H9 (cell line): ENCODE measurements at places on chromosomes 12 and 14.
A peak's percentile ranks its signal among the peaks of the same experiment; 100 is the strongest.

DNA sequence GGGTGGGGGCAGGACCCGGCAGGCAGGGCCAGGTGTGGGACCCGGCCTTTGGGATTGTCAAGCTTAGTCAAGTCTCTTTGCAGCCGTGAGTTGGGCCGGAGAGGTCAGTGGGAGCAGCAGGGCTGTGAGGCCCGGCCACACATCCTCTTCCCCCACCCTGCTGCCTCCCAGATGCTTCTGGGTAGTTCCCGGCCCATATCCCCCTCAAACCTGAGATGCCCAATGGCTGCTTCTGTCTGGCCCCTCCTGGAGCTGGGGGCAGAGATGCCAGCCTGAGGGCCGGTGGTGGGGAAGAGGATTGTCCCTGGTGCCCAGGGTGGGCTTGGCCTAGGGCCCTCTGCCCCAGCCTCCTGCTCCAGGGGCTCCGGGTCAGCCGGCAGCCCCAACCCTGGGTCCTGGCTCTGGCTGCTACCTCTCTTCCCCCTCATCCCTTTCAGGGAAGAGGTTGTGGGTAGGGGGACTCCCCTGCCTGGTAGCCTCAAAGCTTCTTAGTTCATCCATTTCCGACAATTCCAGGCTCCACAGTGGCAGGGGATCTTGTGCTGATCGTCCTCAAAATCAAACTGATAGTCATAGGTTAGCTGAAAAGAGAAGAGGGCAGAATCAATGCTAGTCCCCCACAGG lies 2.8 kb upstream of the PRKAG1 start:
- DNase-seq = peak; percentile 31

DNA sequence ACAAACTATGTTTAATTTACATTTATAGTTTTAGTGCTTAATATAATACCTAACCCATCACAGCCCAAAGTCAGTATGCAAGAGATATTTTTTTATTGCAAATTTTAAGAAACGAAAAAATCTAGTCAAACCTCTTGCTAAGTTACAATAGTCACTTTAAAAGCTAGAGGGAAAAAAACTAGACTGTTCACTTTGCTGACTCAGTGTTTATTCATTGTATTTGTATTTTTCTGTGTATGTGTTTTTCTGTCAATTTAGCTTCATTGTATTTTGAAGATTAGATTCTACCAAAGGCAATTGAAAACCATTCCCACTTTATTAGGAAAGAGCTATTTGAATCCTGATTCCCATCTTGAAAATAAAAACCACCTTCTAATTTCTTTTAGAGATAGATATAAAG lies 891.5 kb downstream of the SLC16A7 start:
- no peak for DNase-seq

DNA sequence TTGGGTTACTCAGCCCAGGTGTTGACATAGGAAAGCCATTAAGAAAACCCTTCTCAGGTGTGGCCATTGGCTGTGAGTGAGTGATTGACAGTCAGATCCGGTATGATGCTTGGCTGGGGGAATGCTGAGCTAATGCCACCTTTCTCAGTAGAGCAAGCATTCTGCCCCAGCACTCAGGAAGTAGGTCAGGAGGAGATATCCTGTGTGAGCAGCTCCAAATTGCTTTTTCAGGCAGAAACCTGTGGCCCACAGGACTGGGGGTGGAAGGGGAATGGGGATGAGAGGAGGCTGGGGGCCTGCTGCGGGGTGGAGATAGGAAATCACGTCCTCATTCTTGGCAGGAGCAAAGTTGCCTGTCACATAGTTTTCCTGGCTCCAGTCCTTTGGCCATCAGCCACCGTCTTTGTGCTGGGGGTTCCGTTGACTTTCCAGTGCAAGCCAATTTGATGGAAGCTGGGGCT lies 55.7 kb downstream of the NINJ2 start:
- DNase-seq = peak; percentile 61

GRCh38 chr12:119728444-119728745 lies 60.5 kb downstream of the PRKAB1 start:
- DNase-seq = no peak

DNA sequence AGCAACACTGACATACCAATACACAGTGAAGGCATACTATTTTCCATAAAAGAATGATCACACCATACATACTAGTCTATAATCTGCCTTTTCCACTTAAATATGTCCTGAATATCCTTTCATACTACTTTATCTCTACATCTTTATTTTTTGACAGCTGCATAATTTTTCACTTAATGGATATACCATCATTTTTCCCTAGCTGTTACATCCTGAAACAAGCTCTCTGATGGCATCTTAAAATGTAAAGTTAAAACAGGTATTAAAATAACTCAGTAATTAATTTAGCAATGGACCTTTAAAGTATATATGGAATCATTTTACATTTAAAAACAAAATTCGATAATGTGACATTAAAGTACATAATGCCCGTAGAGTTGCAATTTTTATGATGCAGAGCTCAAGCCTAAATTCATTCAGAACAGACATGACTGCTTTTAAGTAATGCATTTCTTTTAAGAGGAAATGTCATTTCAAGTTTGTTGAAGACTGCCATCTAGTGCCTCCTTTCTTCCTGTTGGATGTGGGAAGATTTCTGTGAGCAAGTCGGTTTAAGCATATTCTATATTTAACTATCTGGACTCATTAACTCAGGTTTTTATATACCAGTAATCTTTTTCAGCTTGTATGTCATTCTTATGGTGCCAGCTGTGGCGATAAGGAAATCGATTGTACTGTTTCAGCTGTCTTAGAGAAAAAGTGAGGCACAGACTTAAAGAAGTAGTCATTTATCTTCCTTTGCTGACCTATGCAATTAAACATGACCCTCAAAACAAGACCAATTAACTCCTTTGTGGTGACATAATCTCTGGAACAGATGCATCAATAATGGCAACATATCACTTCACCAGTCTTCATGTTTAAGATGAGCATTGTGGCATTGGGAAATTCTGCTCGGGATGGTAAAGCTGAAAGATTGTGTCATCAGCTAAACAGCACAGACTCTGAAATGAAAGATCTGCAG lies 20.3 kb downstream of the PRICKLE1 start:
- no peak for DNase-seq

- no peak for DNase-seq
These were observed 45.9 kb downstream of the SLC17A8 start for GRCh38 chr12:100402763-100403162.

DNA sequence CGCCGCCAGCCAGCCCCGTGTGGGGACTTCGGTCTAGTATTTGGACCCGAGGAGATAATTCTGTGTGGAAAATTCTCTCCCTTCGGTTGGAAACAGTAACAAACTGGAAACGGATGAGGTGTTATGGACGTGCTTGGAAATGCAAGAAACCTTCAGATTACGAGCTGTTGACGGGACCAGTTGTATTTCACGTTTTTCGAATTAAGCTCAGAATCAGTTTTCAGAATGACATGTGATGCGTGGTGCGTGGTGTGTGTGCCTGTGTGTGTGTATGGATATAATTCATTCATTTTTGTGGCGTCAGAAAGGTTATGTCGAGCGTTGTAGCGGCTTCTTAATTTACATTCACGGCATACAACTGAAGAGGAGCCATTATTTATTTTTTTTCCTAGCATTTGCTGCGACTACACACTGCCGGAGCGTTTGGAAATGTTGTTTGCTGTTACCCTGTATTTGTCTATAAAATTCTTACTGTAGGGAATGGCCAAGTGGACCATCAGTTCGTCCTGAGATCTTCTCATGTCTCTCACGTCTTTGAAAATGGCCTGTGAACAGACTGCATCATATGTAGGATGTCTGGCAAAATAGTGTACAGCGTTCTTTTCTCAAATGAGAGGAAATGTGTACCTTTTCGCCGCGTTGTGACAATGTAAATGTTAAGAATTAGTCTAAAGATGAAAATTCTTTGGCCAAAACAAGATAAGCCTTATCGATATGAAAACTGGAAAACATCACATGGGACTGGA lies 1.3 kb downstream of the TRAF3 start:
- DNase-seq = no peak

- DNase-seq = no peak
These were observed 205.3 kb downstream of the AEBP2 start for GRCh38 chr12:19644571-19644970.

- peak; percentile 21 for DNase-seq
These were observed 17.8 kb downstream of the SRRM4 start for GRCh38 chr12:118999107-118999506.

DNA sequence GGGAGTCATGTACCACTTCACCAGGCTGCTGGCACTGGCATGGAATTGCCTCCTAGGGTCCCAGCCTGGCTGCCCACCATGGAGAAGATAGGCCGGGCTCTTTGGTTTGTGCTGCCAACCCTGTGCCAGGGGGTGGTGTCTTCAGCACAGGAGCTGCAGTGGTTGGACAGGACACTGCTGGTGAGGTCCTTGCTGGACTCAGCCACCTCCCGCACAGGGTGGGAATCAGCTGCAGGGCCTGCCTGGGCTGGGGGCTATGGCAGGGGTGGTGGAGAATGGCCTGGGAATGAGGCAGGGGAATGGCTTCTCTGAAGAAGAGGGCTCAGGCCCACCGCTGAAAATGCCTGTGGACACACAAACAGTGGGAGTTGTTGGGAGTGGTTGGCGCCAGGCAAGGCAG lies 70.6 kb upstream of the CAPRIN2 start:
- no peak for DNase-seq

- peak; percentile 47 for DNase-seq
These were observed 727 bp downstream of the LDHB start for GRCh38 chr12:21656905-21657325.

GRCh38 chr14:51856792-51857296 lies 3.6 kb upstream of the GNG2 start:
- DNase-seq = no peak

- DNase-seq = peak; percentile 81
These were observed 56.0 kb downstream of the PLEKHG3 start for GRCh38 chr14:64760146-64760755.

DNA sequence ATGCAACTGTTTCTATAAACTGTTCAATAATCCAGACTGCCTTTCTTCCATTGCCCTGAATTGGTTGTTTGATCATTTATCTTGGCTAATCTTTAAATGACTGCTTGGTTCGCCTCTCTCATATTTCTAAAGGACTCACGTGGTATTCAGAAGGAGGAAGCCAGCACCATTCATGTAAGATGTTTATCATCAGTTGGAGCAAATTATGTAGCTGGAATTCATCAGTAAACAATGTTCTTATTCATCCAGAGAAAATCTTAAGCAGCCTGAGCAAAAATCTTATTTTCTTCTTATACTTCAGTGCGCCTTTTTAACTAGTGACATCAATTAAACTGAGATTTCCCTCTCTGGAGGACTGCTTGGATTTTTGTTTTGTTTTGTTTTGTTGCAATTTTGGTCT lies 538.7 kb upstream of the TMEM132C start:
- DNase-seq = no peak

GRCh38 chr12:62758216-62758615 lies 176.7 kb downstream of the PPM1H start:
- no peak for DNase-seq

DNA sequence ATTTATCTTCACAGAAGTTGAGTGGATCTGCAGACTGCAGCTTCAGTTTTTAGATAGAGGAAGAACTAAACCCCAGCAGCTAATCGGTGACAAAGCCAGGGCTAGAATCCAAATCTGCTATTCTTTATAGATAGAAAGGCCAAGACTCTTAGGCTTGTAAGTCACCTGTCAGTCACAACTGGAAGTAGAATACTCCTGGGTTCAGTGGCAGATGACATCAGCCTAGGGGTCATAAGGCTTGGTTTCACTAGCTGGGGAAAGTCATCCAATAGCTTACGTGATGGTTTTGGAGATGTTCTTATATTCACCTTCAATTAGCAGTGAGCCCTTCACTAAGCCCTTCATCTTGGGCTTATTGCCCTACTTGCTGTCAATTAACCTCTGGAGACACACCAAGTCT lies 93.4 kb downstream of the APAF1 start:
- DNase-seq = no peak

- no peak for DNase-seq
These were observed 587.4 kb downstream of the AACS start for GRCh38 chr12:125652681-125653080.

DNA sequence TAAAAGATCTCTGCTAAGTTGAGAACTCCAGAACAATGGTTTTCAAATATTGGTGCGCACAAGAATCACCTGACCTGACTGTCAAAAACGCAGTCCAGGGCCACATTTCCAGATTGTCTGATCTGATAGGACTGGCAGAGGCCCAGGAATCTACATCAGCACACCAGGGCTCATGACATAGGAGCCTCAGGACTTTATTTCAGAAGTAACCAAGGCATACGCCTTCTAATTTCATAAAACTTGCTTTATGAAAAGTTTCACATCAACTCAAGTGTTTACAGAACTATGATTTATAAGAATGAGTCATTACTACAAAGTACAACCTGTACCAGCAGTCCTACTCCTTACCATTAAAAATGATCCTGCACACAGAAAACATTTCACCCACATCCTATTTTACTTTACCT lies 47.7 kb upstream of the PTPRO start:
- DNase-seq = no peak

DNA sequence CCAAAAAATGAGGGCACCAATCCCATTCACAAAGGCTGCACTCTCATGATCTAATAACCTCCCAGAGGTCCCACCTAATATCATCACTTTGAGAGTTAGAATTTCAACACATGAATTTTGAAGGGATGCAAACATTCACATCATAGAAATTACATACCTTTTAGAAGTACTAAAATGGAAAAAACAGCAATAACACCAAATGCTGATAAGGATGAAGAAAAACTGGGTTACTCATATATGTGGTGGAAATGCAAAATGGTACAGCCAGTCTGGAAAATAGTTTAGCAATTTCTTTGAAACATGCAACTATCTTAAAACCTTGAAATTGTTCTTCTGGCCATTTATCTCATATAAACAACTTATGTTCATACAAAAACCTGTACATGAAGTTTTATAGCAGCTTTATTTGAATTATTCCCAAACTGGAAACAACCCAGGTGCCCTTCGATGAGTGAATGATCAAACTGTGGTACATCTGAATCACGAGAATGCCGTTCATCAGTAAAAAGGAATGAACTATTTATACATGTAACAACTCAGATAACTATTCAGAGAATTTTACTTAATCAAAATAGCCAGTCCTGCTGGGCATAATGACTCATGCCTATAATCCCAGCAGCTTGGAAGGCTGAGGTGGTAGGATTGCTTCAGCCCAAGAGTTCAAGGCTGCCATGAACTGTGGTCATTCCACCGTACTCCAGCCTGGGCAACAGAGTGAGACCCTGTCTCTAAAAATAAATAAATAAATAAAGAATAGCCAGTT lies 109.4 kb upstream of the SSTR1 start:
- no peak for DNase-seq

- DNase-seq = no peak
These were observed 231.7 kb upstream of the PRKD1 start for GRCh38 chr14:30159374-30159773.

GRCh38 chr14:74415115-74415437 lies 10.9 kb downstream of the SYNDIG1L start:
- DNase-seq = peak; percentile 54

GRCh38 chr12:53308276-53308675 lies 8.8 kb downstream of the MYG1 start:
- DNase-seq = no peak

GRCh38 chr14:52987514-52987913 lies 36.7 kb upstream of the FERMT2 start:
- DNase-seq = no peak

DNA sequence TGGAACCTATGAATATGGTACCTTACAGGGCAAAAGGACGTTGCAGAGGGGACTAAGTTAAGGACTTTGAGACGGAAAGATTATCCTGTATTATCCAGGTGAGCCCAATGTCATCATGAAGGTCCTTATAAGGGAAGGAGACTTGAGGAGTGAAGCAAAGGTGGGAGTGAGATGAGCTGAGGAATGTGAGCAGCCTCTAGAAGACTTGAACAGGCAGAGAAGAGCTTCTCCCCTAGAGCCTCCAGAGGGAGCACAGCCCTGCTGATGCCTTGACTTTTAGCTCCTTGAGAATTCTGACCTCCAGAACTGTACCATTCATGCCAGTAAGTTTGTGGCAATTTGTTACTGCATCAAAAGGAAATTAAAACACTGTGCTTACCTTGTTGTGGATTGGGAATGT lies 41.8 kb upstream of the DCD start:
- DNase-seq = peak; percentile 79
